ENCODE measurements at places on chromosomes 16 and 17. TPM values are rescaled to one million over a fixed set of nuclear protein-coding genes. Genes with fewer than 3 reads are reported as not detected.

GRCh38 chr16:66066404-66066803 is 300.1 kb upstream of the CDH5 start:
- DNase-seq = no peak
- H3K36me3 ChIP-seq = no peaks in the 10 kb centered on the region
- no peak overlapping the region for H3K4me3 ChIP-seq
- no peaks in the 10 kb centered on the region for H3K27me3 ChIP-seq
- H3K27ac ChIP-seq = no peak overlapping the region

DNA sequence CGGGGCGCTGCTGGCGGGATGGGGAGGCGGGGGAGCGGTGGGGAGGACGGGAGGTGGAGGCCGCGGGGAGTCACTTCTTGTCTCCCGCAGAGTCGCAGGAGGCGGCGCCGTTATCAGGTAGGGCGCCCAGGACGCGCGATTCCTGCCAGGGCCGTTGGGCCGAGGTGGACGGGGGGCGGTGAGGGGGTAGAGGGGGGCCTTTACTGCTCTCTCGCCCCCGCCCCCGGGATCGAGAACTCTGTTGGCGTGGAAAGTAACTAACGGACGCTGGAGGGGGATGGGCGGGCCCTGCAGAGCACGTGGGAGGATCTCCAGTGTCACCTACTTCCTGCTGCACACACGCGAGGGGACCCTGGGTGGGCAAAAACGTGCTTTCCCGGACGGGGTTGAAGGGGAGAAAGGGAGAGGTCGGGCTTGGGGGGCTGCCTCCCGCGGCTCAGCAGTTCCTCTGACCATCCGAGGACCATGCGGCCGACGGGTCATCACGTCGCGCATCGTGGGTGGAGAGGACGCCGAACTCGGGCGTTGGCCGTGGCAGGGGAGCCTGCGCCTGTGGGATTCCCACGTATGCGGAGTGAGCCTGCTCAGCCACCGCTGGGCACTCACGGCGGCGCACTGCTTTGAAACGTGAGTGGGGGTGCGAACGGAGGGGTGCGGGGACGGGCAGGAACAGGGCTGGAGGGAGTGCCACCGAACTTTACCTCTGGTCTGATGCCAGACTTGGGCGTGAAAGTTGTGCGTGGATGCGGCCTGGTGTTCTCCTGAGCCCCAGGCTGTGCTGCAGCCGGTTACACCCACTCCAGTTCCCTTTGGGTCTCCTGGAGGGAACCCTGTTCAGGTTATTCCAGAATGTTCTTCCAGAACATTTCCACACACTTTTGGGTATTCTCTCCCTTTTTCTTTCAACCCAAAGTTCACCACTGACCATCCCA is 569 bp downstream of the PRSS21 start:
- DNase-seq = no peak
- peaks cover 46% of the 10 kb centered on the region for H3K27me3 ChIP-seq
- no peak overlapping the region for H3K4me3 ChIP-seq
- H3K4me1 ChIP-seq = no peaks in the 10 kb centered on the region

DNA sequence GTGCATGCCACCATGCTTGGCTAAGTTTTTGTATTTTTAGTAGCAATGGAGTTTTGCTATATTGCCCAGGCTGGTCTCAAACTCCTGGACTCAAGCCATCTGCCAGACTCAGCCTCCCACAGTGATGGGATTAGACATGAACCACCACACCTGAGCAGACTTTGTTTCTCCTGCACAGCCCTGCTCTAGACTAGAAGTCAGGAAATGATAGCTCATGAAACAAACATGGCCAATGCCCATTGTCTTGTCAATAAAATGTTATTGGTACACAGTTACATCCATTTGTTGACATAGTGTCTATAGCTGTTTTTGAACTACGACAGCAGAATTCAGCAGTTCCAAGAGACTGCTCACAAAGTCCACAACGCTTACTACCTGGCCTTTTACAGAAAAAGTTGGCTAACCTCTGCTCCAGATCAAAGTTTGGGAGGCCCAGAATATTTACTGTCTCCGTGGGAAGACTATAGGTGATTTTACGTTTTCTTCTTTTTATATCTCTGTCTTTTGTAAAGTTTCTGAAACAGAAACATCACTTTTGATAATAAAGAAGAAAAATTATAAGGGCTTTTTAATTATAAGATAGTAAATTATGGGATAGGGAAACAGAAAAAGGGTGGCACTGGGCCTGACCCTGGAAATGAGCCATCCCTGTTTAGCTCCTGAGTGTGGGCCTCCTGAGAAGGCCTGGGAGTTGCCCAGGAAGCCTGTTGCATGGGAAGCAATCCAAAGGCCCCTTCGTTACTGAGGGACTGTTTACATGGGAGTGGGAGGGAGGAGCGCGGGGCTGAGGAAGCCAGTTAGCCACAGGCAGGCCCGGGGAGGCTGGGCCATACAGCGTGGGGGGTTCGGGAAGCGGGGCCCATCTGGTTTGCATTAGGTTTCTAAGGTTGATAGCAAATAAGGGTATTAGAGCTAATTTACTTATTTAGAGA is 201.5 kb downstream of the IRF8 start:
- H3K27ac ChIP-seq = no peak overlapping the region
- H3K4me1 ChIP-seq = no peaks in the 10 kb centered on the region
- peaks cover 51% of the 10 kb centered on the region for H3K27me3 ChIP-seq
- H3K4me3 ChIP-seq = no peak overlapping the region
- no peak for DNase-seq
- no peaks in the 10 kb centered on the region for H3K36me3 ChIP-seq

DNA sequence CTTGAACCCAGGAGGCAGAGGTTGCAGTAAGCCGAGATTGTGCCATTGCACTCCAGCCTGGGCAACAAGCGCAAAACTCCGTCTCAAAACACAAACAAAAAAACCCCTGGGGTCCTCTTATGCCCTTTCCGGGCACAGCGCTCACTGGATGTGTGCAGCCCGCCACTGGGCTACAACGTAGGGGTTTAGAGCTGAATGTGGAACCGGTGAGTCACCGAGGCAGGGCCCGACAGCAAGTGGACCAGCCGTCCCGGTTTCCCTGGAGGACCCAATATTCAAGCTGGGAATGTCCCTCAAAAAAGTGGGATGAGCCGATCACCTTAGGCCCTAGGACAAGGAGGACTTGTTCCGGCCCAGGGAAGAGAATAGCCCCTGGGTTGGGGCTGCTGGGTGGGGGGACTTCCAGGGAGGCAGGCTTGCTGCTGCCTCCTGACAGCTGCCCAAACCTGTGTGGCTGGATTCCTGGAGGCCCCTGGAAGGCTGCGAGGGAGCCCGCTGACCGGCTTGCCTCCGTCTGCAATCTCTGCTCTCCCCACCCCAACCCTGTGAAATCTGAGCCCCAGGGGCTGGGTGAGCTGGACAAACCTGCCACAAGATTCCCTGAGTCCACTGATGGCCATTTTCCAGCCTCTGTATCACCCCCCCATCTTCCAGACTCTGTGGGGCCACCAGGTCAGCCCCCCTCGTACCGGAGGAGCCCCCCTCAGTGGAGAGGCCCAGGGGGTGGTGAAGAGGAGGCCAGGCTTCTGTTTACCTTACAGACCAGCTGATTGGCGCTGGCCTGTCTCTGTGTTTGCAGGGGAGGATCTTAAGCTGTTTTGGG is 2.9 kb upstream of the CLDN9 start:
- DNase-seq = peak; percentile 42
- H3K4me1 ChIP-seq = peaks cover 6% of the 10 kb centered on the region
- no peaks in the 10 kb centered on the region for H3K36me3 ChIP-seq

- no peaks in the 10 kb centered on the region for H3K4me1 ChIP-seq
- peak; percentile 50 for DNase-seq
- H3K36me3 ChIP-seq = peaks cover 66% of the 10 kb centered on the region
- H3K27ac ChIP-seq = peak overlapping the region; percentile 23
- H3K27me3 ChIP-seq = no peaks in the 10 kb centered on the region
- no peak overlapping the region for H3K4me3 ChIP-seq
Observed at GRCh38 chr17:82257473-82257872, 16.0 kb downstream of the CSNK1D start.

DNA sequence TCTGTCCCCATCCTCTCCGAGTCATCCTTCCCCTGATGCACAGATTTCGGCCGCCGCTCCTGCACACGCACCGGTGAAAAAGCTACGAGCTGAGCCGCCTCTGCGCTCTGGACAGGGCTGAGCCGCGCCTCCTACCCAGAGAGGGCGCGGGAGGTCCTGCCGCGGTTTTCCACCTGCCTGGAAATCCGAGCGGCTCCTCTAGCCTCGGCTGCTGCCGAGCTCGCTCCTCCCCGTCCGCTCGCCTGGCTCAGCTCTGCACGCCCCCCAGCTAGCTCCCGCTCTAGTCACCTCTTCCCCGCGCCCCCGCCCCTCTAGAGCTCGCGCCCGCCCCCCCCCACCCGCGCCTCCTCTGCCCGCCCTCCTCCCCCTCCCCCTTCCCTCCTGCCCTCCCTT is 198 bp upstream of the SHISA9 start:
- H3K4me1 ChIP-seq = no peaks in the 10 kb centered on the region
- H3K36me3 ChIP-seq = no peaks in the 10 kb centered on the region
- peaks cover 69% of the 10 kb centered on the region for H3K27me3 ChIP-seq
- DNase-seq = no peak

- DNase-seq = no peak
- no peak overlapping the region for H3K4me3 ChIP-seq
- H3K27me3 ChIP-seq = no peaks in the 10 kb centered on the region
Observed at GRCh38 chr17:31645351-31645750, 213.7 kb downstream of the COPRS start.

DNA sequence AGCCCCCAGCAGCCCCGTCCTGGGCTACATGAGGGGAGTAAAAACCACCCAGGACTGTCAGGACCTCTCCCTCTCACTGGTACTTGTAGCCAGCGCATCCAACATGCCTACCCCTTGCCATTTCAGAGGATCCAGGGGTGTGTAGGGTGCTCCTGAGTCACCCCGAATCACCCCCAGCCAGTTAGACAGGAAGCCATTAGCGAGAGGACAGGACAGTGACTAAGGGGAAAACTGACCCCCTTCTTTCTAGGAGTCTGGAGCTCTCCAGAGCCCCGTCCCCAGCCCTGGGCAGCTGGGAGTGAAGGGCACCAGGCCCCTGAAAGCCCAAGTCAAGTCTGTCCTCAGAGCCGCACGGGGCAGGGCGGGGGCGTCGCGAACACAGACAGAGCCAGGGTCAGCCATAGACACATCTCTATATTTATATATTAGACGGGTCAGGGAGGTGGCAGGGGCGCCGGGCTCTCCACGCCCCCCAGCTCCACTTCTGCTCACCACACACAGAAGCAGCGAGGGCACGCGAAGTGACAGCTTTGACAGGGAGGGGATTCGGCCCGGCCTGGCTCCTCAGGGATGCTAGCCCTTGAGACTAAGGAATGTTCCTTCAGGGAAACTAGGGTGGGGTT is 485 bp upstream of the GDPD3 start:
- DNase-seq = peak; percentile 63
- peaks cover 9% of the 10 kb centered on the region for H3K4me1 ChIP-seq
- no peaks in the 10 kb centered on the region for H3K36me3 ChIP-seq
- no peaks in the 10 kb centered on the region for H3K27me3 ChIP-seq
- H3K4me3 ChIP-seq = no peak overlapping the region

- peaks cover 47% of the 10 kb centered on the region for H3K36me3 ChIP-seq
- no peak for DNase-seq
- H3K27me3 ChIP-seq = no peaks in the 10 kb centered on the region
- H3K4me1 ChIP-seq = peaks cover 19% of the 10 kb centered on the region
Observed at GRCh38 chr16:55510185-55510805, 1.4 kb downstream of the LPCAT2 start.

- 0 out of 2 replicates have a peak, but pooled peaks cover 3% of the 10 kb centered on the region for H3K4me1 ChIP-seq
- DNase-seq = no peak
- no peak overlapping the region for H3K27ac ChIP-seq
- H3K4me3 ChIP-seq = no peak overlapping the region
- H3K27me3 ChIP-seq = no peaks in the 10 kb centered on the region
Observed at GRCh38 chr16:2719328-2720063, 528 bp downstream of the PRSS27 start.

DNA sequence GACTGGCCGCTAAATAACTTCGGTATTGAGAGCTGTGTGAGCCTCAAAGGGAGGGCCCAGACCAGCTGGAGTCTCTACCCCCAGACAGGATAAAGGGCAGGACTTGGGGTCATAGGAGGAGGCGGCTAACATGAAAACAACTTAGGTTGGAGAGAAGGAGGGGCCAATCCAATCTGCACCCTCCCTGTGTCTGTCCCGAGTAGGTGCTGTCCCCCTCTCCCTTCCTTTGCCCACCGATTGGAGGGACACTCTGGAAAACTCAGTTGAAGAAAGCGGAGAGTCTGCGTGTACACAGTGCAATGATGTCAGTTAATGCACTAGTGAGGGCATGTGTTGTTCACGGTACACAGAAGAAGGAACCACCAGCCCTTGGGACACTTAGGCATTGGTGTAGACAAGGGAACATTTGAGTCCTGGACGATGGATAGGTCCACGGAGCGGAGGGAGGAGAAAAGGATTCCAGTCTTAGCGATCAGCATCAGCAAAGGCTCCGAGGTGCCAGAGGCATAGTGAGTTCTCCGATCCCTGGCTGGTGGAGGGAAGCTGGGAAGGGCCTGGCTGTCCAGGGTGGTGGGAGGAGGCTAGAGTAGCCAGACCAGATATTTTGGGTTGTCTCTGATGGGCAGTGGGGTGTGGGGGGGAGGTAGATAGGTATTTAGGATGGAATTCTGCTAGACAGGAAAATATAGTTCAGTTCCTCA is 761 bp downstream of the NOL3 start:
- peak overlapping the region; percentile 86 for H3K27ac ChIP-seq
- H3K27me3 ChIP-seq = no peaks in the 10 kb centered on the region
- DNase-seq = peak; percentile 57
- no peaks in the 10 kb centered on the region for H3K36me3 ChIP-seq
- H3K4me1 ChIP-seq = 0 out of 2 replicates have a peak, but pooled peaks cover 9% of the 10 kb centered on the region

DNA sequence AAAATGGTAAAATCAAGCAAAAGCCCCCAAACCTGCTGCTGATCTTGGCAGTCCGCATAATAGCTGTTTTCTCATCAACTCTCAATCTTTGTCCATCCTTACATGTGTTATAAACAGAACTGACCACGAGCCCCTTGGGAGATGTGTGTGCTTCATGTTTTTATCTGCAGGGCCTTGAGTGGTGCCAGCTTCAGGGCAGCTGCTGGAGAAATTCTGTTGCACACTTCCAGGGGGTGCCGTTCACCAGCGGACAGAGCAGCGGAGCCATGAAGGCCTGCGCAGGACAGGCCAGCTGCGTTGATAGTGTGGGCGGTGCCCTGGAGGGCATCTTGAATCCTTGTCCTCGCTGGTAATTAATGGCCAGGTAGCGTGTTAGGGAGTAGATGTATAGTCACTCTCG is 20.1 kb downstream of the MPRIP start:
- DNase-seq = no peak
- H3K27ac ChIP-seq = no peak overlapping the region
- peaks cover 16% of the 10 kb centered on the region for H3K4me1 ChIP-seq
- H3K36me3 ChIP-seq = peaks cover 6% of the 10 kb centered on the region
- H3K4me3 ChIP-seq = no peak overlapping the region

GRCh38 chr16:72240466-72240865 is 68.5 kb upstream of the PMFBP1 start:
- peaks cover 6% of the 10 kb centered on the region for H3K4me1 ChIP-seq
- DNase-seq = no peak
- H3K36me3 ChIP-seq = no peaks in the 10 kb centered on the region
- no peak overlapping the region for H3K4me3 ChIP-seq

NECAB2 gene
- total RNA-seq = not detected

ALDH3A1 gene
- total RNA-seq = 1.2 TPM

HEATR9 gene
- total RNA-seq = not detected

Measured in GM23248 (cell line).